Kidney capillary endothelial cell (primary cell): ENCODE measurements at places on chromosomes 5 and 9.

GRCh38 chr5:33241802-33242201, 199.0 kb upstream of the TARS1 start:
- DNase-seq = no peak

DNA sequence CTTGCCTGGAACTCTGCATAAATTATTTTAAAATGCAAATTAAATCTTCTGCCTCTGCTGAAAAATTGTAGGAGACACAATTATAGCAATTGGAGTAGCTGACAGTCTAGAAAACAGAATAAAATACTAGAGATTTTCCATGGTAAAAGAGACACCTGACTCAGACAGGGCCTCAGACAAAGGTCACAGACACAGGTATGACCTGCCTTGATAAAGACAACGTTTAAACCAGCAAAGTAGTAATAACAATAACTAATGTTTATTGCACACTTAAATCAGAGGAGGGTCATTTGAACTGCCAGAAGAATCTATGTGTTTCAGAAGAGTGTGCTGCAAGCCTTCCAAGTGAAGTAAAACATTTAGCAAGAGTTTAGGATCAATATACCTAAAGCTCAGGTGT, 3.9 kb downstream of the SOWAHA start:
- no peak for DNase-seq

- no peak for DNase-seq
Measured at GRCh38 chr5:176151281-176151680, 86.9 kb upstream of the SIMC1 start.

- DNase-seq = no peak
Measured at GRCh38 chr9:123097430-123098095, 64.1 kb downstream of the GPR21 start.

- DNase-seq = peak; percentile 39
Measured at GRCh38 chr9:77556396-77556795, 91.7 kb downstream of the GNA14 start.

DNA sequence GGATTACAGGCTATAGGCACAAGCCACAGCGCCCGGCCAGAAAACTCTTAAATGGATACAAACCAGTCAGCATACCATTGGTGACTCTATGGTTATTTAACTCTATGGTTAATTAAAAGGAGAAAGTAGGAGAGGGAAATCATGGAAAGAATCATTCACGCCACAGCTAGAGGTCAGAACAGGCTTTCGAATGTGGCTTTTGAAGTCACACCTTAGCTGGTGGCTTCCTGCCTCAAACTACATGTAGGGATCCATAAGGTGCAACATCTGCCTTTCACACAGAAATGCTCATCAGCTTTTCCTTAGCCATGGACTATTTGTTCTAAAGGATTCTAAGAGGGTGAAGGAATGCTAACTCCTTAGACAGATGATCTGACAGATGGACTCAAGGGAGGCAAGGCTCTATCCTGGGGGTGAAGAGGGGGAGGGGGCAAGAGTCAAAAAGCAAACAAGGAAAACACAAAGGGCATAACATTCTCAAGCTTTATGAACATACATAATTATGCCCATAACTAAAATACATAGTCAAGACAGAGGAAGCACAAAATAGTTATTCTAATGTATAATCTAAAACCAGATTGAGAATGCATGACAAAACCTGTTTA, 130.9 kb downstream of the EFNA5 start:
- no peak for DNase-seq

GRCh38 chr5:141494761-141495452, 6.0 kb downstream of the PCDHGC5 start:
- no peak for DNase-seq

- DNase-seq = no peak
Measured at GRCh38 chr5:115064380-115064779, 105.3 kb downstream of the TRIM36 start.

GRCh38 chr9:107330420-107330819, 47.3 kb downstream of the RAD23B start:
- no peak for DNase-seq

- no peak for DNase-seq
Measured at GRCh38 chr5:177604116-177604521, 4.2 kb downstream of the B4GALT7 start.
